Hematopoietic multipotent progenitor cell (in vitro differentiated cells): ENCODE measurements at places on chromosomes 3 and 15.

GRCh38 chr3:139988472-139989156, 53.6 kb downstream of the CLSTN2 start:
- no peak for DNase-seq

- no peak for DNase-seq
These were observed 105.6 kb upstream of the SLC4A7 start for GRCh38 chr3:27589795-27590194.

GRCh38 chr3:42602961-42603360, 2.5 kb downstream of the NKTR start:
- no peak for DNase-seq

GRCh38 chr15:67472957-67473356, 48.0 kb upstream of the C15orf61 start:
- DNase-seq: no peak

DNA sequence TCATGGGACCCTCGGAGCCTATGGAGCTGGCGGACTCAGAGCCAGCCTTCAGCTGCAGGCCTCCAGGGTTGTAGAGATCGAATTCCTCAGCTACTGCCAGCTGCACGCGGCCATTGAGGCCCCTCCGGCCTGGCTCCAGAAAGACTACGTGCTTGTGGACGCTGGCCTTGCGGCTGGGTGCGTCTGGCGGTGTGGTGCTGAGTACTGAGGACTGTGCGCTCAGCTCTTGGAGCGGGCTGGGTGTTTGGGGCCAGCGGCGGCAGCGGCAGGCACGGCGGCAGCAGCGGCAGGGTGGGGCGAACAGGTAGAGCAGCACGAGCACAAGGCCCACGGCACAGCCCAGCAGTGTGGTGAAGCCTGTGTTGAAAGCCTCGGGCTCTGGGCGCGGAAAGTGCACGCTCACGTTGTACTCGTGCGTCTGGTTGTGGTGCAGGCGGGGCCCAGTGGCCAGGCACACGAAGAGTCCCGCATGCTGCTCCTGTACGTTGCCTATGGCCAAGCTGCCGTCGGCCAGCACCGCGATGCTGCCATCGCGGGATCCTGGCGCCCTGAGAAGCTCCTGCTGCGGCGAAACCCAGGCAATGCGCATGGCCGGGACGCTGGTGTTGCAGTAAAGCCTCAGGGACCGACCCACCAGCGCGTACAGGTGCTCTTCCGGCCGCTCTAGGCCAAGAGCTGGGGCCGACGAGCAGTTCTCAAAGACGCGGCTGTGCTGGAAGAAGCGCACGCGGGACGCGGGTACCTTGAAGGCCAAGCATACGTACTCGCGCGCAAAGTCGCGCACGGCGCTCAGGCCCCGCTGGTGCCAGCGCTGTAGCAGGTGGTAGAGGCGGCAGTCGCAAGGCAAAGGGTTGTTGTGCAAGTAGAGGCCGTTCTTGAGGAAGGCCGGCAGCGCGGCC, 1.3 kb downstream of the AMIGO3 start:
- DNase-seq: no peak

GRCh38 chr15:33963831-33964664, 4.2 kb upstream of the CHRM5 start:
- DNase-seq: peak; percentile 61

DNA sequence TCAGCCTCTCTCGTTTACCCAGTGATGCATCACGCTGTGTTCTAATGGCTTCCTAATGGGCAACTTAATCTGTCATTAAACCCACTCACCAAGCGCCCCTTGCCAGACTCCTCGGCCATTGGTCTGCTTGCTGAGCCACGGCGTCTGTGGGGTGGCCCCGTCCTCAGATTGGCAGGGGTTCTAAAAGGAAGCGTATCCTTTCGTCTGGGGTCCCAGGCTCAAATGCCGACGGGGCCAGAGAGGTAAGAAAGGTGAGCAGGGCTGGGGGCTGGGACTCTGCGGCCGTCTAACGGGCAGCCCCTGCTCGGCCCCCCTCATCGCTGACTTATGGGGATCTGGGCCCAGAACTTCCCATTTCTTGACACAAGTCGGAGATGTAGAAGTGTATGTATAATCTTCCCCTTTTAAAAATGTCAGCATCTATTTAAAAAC, 315.1 kb upstream of the PROK2 start:
- DNase-seq: no peak

GRCh38 chr3:21505711-21506460, 245.1 kb downstream of the ZNF385D start:
- no peak for DNase-seq

- no peak for DNase-seq
These were observed 22.0 kb downstream of the CBLB start for GRCh38 chr3:105846809-105847208.

DNA sequence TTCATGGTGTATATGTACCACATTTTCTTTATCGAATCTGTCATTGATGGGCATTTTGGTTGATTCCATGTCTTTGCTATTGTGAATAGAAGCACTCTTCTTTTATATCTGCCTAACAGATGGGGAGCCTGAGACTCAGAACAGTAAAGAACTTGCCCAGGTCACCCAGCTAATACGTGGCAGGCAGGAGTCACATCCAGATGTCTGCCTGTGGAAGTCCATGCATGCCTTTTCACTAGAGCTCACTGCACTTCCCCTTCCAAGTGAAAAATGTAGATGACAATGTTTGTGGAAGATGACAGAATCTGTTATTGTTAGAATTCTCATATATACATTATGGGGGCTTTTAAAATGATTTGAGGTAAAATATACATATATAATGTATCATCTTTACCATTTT, 165.0 kb downstream of the PDZRN3 start:
- no peak for DNase-seq

GRCh38 chr3:173008978-173009377, 132.1 kb downstream of the SPATA16 start:
- no peak for DNase-seq

GRCh38 chr15:68197170-68197492, 8.0 kb downstream of the CALML4 start:
- DNase-seq: no peak
